OCI-LY7 (cell line): ENCODE measurements at places on chromosomes 12 and 14.

DNA sequence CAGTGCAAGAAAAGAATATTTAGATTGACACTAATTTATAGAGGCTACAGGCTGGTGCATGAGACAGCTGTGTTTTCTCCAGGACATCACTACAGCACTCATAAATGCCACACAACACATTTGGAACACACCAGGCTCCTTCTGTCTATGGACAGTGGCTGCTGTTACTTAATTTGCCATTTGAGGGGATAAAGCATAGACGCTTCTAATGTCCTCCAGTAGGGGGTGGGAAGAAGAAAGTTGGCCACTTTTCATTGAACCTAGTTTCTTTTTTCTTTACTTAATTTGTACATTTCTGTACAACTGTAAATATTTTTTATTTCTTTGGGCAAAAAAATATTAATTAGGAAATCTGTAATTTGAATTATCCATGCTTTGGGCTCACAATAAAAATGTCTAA is 12.4 kb upstream of the RTN1 start:
- DNase-seq, result peak; percentile 3

GRCh38 chr12:110335481-110336045 is 54.5 kb downstream of the ATP2A2 start:
- DNase-seq, result no peak

- no peak for DNase-seq
These were observed at the start of gene FERMT2 for GRCh38 chr14:52950898-52951680. FERMT2 (minus strand) TSS chr14:52951050; CDS start chr14:52950568, 482 bp downstream.

DNA sequence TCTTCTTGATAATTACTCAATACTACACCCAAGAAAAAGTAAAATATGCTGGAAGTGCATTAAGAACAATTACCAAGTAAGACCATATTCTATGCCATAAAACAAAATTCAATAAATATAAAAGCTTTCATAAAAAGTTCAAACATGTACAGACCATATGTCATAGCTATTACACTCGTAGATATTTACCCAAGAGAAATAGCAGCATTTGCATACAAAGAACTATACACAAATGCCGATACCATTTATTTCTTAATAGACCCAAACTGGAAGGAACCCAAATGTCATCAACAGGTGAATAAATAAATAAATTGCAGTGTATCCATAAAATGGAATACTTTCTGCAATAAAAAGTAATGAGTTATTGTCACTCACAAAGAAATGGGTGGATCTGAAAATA is 78.3 kb upstream of the SLC16A7 start:
- DNase-seq, result no peak
